AG04450 (cell line): ENCODE measurements at places on chromosomes 3 and 15.
A peak's percentile ranks its signal among the peaks of the same experiment; 100 is the strongest.

DNA sequence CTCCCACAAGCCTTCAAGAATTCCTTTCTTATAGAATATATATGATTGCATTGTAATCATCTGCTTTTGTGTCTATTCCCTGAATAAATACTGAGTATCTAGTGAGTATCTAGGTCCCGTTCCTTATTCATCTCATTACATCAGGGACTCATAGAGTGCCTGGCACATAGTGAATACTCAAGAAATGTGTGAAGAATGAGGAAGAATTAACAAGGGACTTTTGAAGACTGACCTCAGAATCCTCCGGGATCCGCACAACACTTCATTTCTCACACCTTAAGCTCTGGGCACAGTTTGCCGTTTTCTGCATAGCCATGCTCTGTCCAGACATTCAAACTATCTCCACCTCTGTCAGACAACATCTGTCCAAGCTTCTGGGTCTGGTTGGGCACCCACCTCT, 108.8 kb downstream of the STAC start:
- DNase-seq: no peak

- DNase-seq: no peak
Observed at GRCh38 chr3:78101384-78101783, 1061.5 kb downstream of the ROBO2 start.

GRCh38 chr15:50318697-50319096, 36.3 kb downstream of the GABPB1 start:
- no peak for DNase-seq

DNA sequence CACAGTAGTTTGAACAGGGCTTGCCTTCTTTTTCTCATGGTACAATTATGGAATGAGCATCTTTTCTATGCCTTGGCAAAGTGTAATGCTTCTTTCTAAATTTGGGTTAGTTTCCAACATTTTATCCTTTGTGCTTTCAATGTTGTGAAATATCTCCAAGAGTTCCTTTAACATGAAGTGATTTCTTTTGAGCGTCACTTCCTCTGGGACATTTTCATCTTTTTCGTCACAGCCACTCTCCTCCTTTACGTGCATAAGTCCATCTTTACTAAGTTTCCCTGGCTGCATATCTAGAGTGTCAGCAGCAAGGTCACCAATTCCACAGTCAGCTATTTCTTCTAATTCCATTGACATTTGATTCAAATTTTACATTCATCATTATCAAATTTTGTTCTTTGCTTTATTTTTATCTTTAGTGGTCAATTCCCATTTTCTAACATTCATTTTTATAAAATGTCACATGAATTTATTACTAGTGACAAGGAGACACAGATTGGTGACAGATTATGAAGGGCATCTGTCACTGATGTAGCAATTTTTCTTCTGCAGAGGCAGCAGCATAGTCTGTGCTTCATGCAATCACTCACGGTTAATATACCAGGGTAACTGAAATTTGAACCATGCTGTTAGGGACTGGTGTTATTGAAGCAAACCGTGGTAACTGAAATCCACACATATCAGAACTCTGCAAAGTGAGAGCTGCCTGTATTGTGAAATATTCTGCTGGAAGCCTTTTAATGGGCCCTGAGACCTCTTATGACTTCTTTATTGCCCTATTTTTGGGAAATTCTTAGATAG, 126.5 kb upstream of the THBS1 start:
- no peak for DNase-seq

- peak; percentile 24 for DNase-seq
Observed at GRCh38 chr15:48190932-48191573, 412 bp upstream of the CTXN2 start.

GRCh38 chr3:118955914-118956556, 78.6 kb downstream of the IGSF11 start:
- no peak for DNase-seq

GRCh38 chr3:183252118-183252782, 803 bp upstream of the B3GNT5 start:
- no peak for DNase-seq

DNA sequence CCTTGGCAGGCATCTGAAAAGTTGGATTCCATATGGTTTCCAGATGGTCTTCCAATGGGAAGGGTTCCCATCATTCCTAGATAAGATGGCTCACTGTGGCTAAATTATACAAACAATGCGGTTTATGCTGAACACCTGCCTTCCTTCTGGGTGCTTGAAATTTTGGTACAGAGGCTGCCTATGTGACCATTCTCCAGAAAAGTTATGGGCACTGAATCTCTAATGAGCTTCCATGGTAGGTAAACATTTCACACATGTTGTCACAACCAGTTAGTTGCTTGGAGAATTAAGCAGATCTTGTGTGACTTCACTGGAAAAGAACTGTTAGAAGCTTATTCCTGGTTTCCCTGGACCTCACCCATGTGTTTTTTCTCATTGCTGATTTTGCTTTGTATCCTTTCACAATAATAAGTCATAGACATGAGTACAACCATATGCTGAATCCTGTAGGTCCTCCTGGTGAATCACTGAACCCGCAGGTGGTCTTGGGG, 30.1 kb downstream of the PLOD2 start:
- no peak for DNase-seq

GRCh38 chr3:149751551-149751950, 738 bp downstream of the COMMD2 start:
- DNase-seq: no peak

GRCh38 chr3:158766364-158766763, 34.1 kb upstream of the RARRES1 start:
- DNase-seq: no peak

DNA sequence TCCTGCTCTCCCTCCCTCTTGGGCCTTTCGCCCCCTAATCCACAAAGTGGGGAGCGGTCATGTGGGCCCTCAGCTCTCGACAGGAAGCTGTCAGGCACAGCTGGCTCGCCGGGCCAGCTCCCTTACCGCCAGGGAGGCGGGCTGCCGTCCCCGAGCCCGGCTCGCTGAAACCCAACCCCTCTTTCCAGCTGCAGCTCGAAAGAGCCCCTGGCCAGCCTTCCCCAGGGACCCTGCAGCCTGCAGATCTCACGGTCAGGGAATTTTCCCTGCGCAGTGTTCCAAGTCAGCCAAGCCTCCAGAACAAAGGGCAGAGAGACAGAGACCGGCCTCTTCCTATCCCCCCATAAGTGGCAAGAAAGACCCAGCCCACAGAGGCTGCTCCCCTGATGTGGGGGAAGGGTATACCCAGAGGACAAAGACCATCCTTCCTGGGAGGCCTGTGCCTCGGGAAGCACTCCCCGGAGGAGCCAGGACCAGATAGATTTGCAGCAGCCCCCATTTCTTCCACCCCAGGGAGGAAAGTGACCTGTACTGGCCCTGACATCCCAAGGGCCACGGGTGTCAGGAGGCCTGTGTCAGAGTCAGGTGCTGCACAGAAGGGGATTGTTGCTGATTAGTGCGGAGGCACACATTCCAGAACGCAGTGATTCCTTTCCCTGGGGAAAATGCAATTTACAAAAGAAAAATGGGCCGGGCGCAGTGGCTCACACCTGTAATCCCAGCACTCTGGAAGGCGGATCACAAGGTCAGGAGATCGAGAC, 32.6 kb downstream of the MAGEF1 start:
- no peak for DNase-seq

DNA sequence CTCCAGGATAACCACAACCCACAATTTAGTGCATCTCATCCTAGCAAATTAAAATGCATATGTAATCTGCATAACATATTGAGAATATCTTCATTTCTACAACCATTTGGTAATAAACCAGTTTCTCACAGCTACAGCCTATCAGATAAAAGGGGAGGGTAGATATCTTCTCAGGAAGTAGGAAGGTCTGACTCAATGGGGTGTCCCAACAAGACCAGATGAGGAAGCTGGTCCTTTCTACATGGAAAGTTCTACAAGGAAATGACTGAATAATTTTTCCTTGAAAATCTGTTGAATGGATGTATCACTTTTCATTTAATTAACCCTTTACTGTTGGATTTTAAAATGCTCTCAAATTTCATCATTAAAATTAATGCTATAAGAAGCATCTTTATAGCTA, 17.4 kb upstream of the TMPRSS7 start:
- no peak for DNase-seq

DNA sequence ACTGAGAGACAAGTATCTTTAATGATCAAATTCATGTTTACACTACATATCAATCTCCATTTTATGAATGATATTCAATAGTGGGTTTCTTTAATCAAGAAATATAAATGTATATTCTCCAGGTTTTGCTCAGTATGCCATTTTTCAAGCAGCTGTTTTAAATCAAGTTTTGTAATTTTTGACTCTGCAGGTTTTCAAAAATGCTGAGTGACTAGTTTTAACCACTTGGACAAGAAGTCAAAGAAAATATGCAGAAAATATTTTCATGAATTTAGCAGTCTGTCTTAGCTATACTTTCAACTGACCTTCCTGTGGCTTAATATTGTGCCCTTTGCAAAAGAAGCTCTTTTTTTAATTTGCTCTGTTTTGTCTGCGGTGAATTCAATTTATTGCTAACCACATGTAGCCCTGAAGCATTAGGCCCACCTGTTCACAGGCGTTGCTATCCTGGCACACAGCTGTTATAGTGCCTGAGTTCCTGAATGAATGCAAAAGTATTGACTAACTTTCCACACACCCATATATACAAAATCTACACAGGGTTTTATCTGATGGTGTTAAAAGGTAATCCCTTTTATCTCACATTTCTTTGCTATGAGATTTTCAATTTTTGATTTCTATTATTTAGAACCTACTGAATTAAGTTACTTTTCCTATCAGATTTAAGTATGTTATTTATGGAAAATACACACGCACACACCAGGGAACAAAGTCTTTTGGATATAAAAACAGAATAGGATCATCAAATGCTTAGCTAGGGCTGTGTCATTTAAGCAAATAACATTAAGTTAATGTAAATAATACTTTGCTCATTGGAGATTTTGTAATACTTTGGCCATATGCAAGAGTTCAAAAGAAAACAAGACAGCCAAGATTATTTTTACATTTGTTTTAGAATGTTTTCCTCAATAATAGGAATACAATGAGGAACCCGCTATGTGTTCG, 1166.1 kb upstream of the GBE1 start:
- no peak for DNase-seq

- DNase-seq: no peak
Observed at GRCh38 chr3:128992926-128993460, 883 bp downstream of the CFAP92 start.

GRCh38 chr15:40046721-40047414, 7.9 kb upstream of the SRP14 start:
- DNase-seq: no peak

DNA sequence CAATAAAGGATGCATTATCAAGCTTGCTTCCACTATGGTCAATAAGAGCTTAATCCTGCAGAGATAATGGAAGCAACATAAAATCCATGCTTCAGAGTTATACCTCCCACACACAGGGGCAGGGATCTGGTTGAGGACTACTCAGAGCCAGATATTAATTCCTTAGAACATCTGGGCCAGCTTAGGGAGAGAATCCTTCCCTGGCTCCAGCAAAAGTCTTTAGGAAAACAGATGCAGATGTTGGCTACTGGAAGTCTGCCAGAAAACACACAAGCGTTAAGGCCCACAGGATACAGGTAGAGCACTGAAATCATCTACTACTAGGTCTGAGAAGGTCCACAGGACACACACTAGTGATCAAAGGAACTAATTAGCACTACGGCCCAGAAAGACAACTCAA, 25.2 kb downstream of the TMEM202 start:
- no peak for DNase-seq

DNA sequence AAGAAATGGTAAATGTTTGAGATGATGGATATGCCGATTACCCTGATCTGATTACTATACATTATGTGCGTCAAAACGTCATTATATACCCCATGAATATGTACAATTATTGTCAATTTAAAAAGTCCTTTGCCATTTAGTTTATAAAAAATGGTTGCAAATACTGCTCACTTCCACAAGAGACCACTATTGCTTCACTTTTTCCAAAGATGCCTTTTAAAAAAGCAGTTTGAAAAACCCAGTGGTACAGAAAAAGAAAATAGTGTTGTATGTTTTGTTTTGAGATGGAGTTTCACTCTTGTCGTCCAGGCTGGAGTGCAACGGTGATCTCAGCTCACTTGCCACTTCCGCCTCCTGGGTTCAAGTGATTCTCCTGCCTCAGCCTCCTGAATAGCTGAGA, 39.3 kb downstream of the EDEM1 start:
- no peak for DNase-seq

DNA sequence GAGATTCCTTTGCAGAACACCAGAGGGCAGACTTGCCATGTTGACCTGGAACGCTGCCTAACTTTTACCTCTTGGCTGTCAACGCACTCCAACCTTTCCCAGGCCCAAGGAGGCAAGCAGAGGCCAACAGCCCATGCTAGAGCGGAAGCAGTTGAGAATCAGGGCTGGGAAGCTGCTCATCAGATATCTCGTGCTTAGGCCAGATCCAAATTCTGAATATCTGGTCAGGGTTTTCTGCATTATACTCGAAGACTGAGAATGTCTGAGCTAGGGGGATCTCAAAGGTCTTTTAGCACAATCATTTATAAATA, 2.5 kb downstream of the XIRP1 start:
- no peak for DNase-seq

GRCh38 chr15:44794072-44794471, 57.7 kb downstream of the TRIM69 start:
- no peak for DNase-seq

- DNase-seq: no peak
Observed at GRCh38 chr15:26197719-26198118, 334.6 kb upstream of the ATP10A start.

DNA sequence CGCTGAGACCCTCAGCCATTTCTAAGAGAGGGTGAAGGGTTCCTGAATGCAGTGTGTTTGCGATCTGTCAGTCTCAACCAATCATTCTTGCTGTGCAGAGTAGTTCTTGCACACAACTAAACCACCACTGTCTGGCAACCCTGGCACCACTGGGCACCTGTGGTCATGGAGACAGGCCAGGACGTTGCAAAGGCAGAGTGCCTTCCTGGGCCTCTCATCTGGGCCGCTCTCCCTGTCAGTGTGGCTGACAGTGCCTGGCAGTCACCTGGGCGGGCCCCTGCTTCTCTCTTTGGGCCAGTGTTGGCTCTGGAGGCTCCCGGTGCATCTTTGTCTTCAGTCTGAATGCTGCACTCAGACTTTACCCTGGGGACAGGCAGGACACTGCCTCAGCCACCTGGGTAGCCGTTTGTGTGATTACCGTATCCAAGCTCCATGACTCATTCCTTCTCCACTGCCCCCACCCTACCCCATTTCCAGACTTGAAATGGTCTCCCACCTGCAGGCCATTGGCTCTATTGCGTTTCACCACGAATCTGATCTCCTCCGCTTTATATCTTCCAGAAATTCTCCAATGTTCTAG, 104.6 kb upstream of the KLF13 start:
- no peak for DNase-seq

DNA sequence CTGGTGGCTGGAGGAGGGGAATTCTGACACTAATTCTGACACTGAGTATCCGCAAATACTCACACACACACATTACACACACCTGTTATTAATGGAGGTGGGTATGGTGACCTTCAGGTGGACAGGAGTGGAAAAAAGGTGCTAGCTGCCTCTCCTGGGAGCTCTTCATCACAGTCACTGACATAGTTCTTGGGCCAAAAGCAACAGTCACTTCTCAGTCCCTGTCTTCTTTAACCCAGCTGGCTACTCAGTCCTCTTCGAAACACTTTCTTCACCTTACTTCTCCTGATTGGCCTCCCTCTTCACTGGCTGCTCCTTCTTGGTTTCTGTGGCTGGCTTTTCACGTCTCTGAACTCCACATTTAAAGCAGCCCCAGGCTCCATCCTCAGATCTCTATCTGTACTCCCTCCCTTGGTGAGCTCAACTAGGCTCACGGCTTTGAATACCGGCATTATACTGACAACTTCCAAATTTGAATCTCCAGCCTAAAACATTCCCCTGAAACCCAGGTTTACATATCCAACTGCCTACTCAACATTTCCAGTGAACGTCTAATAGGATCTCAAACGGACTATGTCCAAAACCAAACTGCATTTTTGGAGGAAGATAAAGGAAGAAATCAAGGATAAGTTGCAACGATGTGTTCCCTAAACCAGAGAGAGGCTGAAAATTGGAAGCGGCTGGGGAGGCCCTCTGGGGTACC, 53.2 kb upstream of the HEG1 start:
- no peak for DNase-seq
